ENCODE measurements at places on chromosomes 16 and 17.
A peak's percentile ranks its signal among the peaks of the same experiment; 100 is the strongest.

GRCh38 chr17:28693869-28694268 lies 17.8 kb downstream of the PROCA1 start:
- H3K36me3 ChIP-seq, result peaks cover 89% of the 10 kb centered on the region
- H3K27me3 ChIP-seq, result no peaks in the 10 kb centered on the region

DNA sequence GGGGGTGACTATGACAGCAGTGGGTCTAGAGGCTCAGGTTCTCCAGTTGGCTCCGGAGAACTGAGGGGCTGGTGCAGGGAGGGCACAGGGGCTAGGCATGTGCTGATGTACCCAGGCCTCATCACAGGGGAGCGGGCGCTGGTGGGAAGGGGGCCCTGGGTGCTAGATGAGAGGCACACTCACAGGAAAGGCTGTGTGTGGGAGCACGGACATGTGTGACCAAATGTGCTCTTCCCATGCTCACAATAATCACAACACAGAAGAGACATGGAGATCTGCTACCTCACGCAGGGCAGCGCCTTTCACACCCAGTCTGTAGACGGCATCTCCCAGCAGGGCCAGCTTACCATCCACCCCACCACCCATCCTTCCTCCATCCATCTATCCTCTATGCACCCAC lies 17.4 kb upstream of the RASD1 start:
- no peak overlapping the region for H3K27ac ChIP-seq
- peaks cover 3% of the 10 kb centered on the region for H3K4me1 ChIP-seq
- H3K27me3 ChIP-seq, result no peaks in the 10 kb centered on the region
- DNase-seq, result no peak
- H3K36me3 ChIP-seq, result no peaks in the 10 kb centered on the region

DNA sequence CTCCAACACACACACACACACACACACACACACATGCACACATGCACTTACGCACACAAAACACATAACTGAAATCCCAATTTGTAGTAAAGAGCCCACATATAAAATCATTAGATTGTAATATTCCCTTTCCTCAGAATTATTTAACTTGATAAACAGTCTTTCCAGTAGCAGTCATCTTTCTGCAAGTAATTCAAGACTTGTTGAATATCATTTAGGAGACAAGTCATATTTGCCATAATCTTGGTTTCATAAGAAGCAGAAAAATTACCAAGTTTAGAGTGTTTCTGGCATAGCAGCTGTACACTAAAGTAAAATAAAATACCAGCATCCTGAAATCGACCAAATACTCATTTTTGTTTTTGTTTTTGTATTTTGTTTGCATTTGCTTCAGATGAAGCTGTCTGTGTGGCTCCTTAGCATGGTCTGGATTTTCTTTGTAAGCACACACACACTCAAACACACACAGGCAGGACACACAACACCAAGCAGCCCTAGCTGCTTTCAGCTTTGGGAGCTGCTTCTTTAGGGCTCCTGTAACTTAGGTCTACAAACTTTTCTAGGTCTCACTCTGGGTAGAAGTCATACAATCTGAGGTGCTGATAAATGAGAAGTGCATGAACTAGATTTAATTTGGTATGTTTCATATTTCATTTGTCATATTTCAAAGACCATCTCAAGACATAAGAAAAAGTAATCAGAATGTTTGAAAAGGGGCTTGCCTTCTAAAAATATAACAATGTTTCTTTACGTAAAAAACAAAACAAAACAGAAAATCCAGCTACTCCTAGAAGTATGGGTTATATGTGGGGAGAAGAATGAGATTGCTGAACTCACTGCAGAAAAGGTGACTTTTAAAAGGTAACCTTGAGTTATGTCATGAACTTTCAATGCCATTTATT lies 3.0 kb downstream of the SALL1 start:
- H3K27ac ChIP-seq, result no peak overlapping the region
- H3K4me1 ChIP-seq, result peaks cover 16% of the 10 kb centered on the region
- H3K36me3 ChIP-seq, result no peaks in the 10 kb centered on the region
- H3K27me3 ChIP-seq, result peaks cover 13% of the 10 kb centered on the region
- no peak overlapping the region for H3K4me3 ChIP-seq

DNA sequence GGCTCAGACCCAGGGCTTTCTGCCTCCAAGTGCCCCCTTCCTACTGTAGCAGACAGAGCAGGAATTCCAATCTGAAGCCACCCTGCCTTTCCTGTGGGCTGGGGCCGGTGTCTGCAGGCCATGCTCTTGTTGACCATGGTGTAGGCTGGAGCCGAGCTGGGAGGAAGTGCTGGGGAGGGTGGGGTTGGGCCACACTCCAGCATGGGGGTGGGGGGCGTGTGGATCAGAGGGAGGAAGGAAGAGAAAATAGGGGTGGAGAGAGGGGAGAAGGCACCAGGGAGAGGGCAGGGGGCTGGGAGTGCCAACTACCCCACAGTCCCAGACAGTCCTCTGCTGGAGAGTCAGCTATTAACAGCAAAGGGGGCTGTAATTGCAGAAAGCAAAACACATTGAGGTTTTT lies 54.3 kb upstream of the JPH3 start:
- H3K4me1 ChIP-seq, result no peaks in the 10 kb centered on the region
- H3K4me3 ChIP-seq, result no peak overlapping the region
- no peak overlapping the region for H3K27ac ChIP-seq
- no peak for DNase-seq
- no peaks in the 10 kb centered on the region for H3K36me3 ChIP-seq
- H3K27me3 ChIP-seq, result peaks cover 1% of the 10 kb centered on the region

DNA sequence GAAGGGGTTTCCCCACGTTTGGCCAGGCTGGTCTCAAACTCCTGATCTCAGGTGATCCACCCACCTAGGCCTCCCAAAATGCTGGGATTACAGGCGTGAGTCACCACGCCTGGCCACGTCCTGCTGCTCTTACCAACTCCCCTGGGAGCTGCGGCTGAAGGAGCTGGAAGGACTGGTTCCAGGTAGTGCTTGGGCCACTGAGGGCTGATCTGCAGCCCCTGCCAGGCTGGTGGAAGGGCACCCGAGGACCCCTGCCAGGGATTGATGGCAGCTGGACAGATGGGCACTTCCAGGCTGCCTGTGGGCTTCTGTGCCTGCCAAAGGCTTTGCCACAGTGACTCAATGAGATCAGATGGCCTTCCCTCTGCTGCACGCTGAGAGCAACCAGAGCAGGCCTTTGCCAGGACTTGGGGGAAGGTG lies 2.3 kb downstream of the OXLD1 start:
- H3K4me1 ChIP-seq, result peaks cover 16% of the 10 kb centered on the region
- H3K27ac ChIP-seq, result no peak overlapping the region
- no peaks in the 10 kb centered on the region for H3K27me3 ChIP-seq

GRCh38 chr16:70577256-70577698 lies 53.7 kb downstream of the SF3B3 start:
- no peak overlapping the region for H3K4me3 ChIP-seq
- H3K36me3 ChIP-seq, result peaks cover 11% of the 10 kb centered on the region

GRCh38 chr16:31436221-31437045 lies 6.2 kb downstream of the ZNF843 start:
- H3K27ac ChIP-seq, result no peak overlapping the region
- H3K4me1 ChIP-seq, result no peaks in the 10 kb centered on the region
- no peaks in the 10 kb centered on the region for H3K27me3 ChIP-seq
- DNase-seq, result no peak

- H3K36me3 ChIP-seq, result no peaks in the 10 kb centered on the region
- H3K4me3 ChIP-seq, result no peak overlapping the region
- peaks cover 13% of the 10 kb centered on the region for H3K4me1 ChIP-seq
- DNase-seq, result no peak
Measured at GRCh38 chr17:44387804-44388203, 1.6 kb downstream of the ITGA2B start.

DNA sequence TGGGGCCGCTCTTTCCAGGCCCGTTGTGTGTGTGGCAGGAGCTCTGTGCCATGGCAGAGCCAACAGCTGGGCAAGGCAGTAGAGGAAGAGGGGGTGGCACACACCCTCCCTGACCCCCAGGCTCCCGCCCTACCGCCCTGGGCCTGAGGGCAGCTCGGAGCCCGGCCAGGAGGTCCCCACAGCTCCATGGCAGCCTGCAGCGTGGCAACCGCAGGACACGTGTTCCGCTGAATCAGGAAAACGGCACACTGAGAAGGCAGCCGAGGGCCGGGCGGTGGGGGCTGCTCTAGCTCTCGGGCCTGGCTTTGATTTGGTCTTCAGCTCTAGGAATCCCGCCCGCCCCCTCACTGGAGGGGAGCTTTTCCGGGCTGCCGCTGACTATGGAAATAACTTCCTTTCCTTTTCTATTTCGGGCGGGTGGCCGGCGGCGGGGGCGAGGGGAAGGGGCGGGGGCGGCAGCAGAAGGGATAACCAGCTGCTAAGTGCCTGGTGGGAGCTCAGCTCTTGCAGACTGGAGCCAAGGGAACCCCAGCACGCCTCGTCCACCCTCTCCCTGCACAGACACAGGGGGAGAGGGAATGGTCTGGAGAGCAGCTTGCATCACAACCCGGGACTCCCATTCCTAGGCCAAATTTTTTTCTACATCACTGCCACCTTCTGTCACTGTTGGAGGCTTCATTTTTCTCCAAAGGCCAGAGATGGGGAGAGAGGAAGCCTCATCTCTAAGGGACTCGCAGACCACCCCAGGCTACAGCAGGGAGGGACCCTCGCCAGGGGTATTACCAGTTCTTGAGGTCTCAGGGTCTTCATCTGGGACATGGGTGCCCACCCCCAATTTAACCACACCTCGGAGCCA lies 24.8 kb upstream of the MRPS23 start:
- peaks cover 17% of the 10 kb centered on the region for H3K36me3 ChIP-seq
- H3K4me3 ChIP-seq, result no peak overlapping the region
- H3K27ac ChIP-seq, result peak overlapping the region; percentile 99
- H3K27me3 ChIP-seq, result no peaks in the 10 kb centered on the region
- DNase-seq, result no peak
- H3K4me1 ChIP-seq, result peaks cover 50% of the 10 kb centered on the region

DNA sequence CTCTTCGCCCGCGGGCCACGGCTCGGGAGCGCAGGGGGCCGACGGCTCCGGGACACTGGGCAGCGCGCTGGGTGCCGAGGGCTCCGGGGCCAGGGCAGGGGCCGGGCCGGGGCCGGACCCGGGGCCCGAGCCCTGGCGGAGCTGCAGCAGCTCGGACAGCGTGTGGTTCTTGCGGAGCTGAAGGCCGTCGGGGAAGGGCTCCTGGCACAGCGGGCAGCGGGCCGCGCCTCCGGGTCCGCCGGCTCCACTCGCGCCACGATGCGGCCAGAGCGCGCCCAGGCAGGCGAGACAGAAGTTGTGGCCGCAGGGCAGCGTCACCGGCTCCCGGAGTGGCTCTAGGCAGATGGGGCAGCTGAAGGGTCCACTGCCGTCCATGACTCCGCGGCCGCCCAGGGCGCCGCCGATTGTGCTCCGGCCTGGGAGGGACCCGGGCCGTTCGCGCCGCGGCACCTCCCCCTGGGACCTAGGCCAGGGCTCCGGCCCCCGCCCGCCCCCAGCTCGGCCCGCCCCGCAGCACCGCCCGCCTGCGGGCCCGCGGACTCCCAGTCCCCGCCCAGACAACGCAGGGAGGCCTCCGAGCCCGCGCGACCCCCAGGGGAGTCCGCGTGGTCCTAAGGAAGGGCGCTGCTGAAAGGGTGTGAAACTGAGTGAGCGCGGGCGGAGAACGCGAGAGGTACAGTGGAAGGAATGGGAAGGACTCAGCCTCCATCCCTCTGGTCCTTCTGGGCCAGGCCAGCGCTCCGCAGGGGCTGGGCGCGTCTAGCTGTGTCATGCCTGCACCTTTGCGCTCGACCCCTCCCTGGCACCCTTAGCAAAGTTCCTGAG lies at the start of gene TRIM47:
Gene TRIM47, minus strand, starts transcription at position 408 of the 825 bp plus-strand sequence. Its CDS starts 33 bp downstream, at position 375.
- H3K27me3 ChIP-seq, result peaks cover 19% of the 10 kb centered on the region
- no peaks in the 10 kb centered on the region for H3K36me3 ChIP-seq
- H3K4me1 ChIP-seq, result peaks cover 19% of the 10 kb centered on the region
- H3K4me3 ChIP-seq, result peak within 1 kb of the TSS; percentile 47

DNA sequence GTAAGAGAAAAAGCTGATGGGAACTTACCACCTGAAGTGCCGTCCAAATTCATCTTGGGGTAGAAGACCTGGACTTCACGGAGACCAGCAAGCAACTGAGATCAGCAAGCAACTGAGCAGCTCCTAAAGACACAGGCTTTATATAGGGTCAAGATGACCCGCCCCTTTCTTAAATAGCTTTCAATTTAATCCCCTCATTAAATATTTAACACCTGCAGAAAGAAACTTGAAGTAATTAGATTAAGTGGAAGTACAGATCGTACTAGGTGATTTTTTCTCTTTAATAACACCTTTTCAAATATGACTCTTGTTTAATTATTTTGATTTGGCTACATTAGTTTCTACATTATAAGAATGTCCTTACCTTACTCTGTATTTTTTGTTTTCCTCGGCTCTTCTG lies at the start of gene CPHXL:
Gene CPHXL, minus strand, starts transcription at position 101 of the 400 bp plus-strand sequence. Its CDS starts 48 bp downstream, at position 53.
- no peaks in the 10 kb centered on the region for H3K27me3 ChIP-seq
- H3K4me1 ChIP-seq, result no peaks in the 10 kb centered on the region
- no peak within 1 kb of the TSS for H3K4me3 ChIP-seq
- DNase-seq, result no peak
- H3K36me3 ChIP-seq, result no peaks in the 10 kb centered on the region

GRCh38 chr17:61408151-61409041 lies 8.8 kb downstream of the TBX2 start:
- peaks cover 9% of the 10 kb centered on the region for H3K4me1 ChIP-seq
- H3K4me3 ChIP-seq, result no peak overlapping the region
- H3K36me3 ChIP-seq, result no peaks in the 10 kb centered on the region
- H3K27me3 ChIP-seq, result peaks cover 88% of the 10 kb centered on the region
- DNase-seq, result no peak

- no peak overlapping the region for H3K4me3 ChIP-seq
- no peak overlapping the region for H3K27ac ChIP-seq
- H3K36me3 ChIP-seq, result no peaks in the 10 kb centered on the region
- DNase-seq, result no peak
- H3K4me1 ChIP-seq, result no peaks in the 10 kb centered on the region
Measured at GRCh38 chr17:17366941-17367875, 64.0 kb downstream of the NT5M start.

DNA sequence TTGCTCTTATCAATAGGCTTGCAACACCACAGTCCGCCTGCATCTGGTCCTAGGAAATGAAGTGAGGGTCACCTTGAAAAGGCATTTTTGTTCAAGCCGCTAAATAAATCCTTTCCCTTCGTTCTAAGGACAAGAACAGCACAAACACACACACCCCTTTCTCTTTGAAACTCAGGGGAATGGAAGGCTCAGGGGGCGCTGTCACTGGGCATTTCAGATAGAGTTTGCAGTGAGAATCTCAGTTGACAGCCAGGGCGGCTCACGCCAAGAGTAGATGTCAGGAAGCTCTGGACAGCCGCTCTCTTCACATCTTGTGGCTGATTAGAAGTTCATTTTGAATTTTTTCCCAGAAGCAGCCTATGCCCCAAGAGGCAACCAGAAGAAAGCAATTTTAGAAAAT lies 39.8 kb downstream of the ABAT start:
- no peaks in the 10 kb centered on the region for H3K36me3 ChIP-seq
- no peaks in the 10 kb centered on the region for H3K27me3 ChIP-seq
- DNase-seq, result no peak
- H3K4me1 ChIP-seq, result no peaks in the 10 kb centered on the region

DNA sequence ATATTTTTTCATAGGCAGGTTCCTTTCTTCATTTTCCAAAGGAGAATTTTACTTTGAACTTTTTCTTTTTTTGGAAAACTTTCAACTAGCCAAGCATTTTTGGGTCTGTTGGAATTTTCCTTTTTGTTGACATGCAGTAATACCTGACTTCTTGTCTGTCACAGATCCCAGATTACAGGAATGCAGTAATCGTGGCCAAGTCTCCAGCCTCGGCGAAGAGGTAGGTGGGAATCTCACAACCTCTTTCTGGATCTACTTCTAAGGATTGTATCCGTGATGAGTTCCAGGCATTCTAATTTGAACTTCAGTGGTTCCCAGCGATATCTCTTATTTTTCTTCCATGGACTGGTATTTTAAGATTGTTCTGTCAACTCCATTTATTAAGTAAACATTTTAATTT lies 31.7 kb downstream of the PRPSAP2 start:
- H3K4me1 ChIP-seq, result no peaks in the 10 kb centered on the region
- no peaks in the 10 kb centered on the region for H3K27me3 ChIP-seq
- no peak for DNase-seq
- H3K4me3 ChIP-seq, result no peak overlapping the region
- H3K27ac ChIP-seq, result no peak overlapping the region
